ENCODE measurements at places on chromosomes 11 and 22. TPM values are rescaled to one million over a fixed set of nuclear protein-coding genes. Genes with fewer than 3 reads are reported as not detected.

GRCh38 chr22:31055635-31056159, 25.4 kb upstream of the SMTN start:
- DNase-seq, result peak; percentile 98

- no peak for DNase-seq
These were observed 357.2 kb upstream of the NARS2 start for GRCh38 chr11:78931891-78932290.

DNA sequence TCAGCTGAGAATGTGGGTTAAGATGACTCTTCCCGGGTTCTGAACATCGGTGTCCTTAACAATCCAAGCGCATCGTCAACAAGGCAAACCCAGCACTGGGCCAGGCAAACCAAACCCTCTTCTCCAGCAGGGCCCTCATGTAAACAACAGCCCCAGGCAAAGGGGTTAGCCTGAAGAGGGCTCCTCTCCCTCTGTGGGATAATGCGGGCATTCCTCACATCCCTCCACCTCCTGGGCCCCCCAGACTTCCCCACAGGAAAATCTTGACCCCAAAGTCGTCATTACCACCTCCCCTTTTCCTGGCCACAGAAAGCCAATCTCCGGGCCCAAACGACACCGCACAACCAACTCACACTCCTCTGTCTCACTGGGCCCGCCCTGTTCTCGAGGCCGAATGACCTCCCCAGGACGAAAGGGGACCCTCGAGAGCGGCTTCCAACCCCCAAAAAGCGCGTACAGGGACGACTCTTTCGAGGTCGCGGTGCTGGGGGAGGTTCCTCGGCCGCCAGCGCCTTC, 566 bp downstream of the DDB1 start:
- DNase-seq, result no peak

DNA sequence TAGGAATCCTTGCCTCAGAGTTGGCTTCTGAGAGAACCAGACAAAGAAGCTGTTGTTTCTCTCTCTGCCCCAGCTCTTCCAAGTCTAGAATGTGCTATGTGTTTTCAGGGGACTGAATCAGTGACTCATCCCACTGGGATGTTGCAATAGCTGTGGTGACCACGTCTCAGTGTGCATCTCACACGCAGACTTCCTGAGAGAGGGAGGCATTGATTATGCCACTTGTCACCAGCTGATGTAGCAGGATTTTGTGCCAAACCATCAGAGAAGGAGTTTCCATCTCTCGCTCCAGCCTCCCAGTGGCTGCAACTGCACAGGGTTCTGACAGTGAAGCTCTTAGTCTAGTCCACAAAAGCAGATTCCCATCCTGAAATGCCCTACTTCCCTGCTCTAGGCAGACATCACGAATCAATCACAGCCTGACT, 455.8 kb downstream of the MIAT start:
- DNase-seq, result peak; percentile 93

DNA sequence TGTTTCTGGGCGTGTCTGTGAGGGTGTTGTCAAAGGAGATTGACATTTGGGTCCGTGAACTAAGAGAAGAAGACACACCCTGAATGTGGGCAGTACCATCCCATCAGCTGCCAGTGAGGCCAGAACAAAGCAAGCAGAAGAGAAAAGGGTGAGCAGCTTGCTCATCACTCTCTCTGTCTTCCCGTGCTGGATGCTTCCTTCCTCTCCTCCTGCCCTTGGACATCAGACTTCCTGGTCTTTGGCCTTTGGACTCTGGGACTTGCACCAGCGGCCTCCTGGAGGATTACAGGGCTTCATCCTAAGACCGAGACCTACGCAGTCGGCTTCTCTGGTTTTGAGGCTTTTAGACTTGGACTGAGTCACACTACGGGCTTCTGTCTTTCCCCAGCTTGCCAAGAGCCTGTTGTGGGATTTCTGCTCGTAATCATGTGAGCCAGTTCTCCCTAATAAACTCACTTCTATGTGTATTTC, 18.8 kb downstream of the APOL2 start:
- no peak for DNase-seq

DNA sequence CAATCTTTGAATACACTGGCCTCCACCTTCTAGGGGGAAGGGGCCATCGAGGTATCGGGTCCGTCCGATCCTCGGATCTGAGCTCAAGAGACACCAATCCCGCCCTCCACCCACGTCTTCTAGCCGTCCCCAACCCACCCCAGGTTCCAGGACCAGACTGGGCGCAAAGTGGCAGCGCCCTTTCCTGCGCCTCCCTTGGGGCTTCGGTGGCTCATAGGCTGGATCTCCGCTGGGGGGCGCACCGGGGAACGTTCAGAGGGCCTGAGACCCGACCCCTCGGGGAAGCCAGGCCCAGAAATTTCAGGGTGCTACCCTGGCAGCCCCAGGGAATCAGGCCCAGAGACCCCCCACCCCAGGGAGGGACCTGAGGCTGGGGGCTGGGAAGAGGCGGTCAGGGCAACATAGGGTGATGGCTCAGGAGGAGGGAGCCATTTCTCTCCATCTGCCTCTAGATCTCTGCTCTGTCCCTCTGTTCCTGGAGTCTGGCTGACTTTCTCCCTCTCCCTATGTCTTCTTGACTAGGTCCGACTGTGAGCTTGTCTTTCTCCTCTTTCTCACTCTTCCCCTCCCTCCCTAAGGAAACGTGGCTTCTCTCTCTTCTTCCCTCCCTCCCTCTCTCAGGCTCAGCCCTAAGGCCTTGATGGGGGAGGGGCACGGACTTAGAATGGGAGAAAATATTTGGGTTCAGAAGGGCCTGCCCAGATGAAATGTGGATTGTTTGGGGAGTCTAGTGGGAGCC, 1.1 kb downstream of the CREB3L1 start:
- no peak for DNase-seq

DNA sequence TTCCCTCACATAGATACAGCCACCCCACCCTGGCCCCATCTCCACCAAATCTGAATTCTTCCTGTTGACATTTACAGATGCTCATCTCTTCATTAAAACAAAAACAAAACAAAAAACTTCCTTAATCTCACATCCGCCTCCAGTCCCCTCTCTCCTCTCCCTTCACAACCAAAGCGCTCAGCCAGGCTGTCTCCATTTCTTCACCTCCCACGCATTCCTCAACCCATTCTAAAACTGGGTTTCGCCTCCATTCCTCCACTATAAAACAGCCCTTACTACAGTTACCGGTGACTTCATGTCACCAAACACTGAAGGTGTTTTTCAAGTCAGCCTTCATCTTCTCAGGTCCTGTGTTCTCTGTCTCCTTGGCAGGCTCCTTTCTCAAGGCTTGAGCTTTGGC, 9.6 kb downstream of the BACE1-AS start:
- no peak for DNase-seq

- DNase-seq, result no peak
These were observed 9.9 kb downstream of the CSTF3 start for GRCh38 chr11:33151399-33151798.

- DNase-seq, result no peak
These were observed 1.6 kb downstream of the LGALS12 start for GRCh38 chr11:63507511-63507910.

GRCh38 chr11:104764710-104765045, 133.6 kb downstream of the CASP12 start:
- no peak for DNase-seq

- no peak for DNase-seq
These were observed 1.2 kb upstream of the HSPA8 start for GRCh38 chr11:123062892-123063825.

DNA sequence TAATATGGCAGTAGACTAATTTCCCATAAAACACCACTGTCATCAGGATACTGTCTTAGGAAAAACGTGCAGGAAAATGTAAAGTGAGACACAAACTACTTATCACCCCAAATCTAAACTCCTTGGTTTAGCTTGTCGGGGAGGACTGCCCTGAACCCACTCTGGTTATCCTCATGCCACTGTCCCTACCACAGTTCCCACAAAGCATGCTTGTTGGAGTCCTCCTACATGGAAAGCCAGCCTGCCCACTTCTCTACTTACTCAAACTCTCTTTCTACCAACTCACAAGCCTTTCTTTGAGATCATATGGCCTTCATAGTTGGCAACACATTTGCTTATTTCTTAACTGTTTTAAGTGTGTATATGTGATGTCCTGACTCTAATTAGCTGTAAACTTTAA, 179.0 kb downstream of the SWAP70 start:
- no peak for DNase-seq

GP1BB gene
- total RNA-seq, result 14.5 TPM

MEI1 gene
- total RNA-seq, result 6.4 TPM

MYO7A gene
- 9.1 TPM for total RNA-seq

Data from vagina (tissue), 2 donors.